ENCODE measurements at places on chromosomes 11 and 22.

DNA sequence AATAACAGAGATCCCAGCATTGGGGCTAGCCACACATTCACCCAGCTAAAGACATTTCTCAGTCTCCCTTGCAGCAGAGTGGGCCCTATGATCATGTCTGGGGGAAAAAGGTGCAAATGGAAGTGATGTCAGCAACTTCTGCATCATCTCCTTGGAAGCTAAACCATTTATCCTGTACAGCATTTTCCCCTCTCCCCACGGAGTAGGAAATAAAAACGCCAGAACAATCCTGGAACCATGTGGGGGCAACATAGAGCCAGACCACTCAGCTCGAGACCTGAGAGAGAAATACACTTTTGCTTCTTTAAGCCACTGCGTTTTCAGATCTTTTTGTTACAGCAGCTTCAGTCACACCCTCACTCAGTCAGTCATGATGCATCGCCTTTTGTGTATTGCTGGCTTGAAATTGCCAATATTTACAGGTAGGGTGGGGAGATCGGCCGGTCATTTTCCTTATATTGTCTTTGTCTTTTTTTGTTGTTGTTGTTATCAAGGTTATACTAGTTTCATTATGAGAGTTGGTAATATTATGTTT is 9.1 kb upstream of the RAC2 start:
- peak; percentile 53 for DNase-seq

GRCh38 chr22:47919001-47919441 is 1156.6 kb downstream of the TBC1D22A start:
- DNase-seq: no peak

DNA sequence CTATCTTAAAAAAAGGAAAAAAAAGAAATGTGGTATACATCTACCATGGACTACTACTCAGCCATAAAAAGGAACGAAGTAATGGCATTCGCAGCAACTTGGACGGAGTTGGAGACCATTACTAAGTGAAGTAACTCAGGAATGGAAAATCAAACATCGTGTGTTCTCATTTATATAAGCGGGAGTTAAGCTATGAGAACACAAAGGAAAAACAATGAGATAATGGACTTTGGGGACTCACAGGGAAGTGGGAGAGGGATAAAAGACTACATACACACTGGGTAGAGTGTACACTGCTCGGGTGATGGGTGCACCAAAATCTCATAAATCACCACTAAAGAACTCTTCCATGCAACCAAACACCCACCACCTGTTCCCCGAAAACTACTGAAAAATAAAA is 11.8 kb downstream of the RAB6A start:
- DNase-seq: no peak

GRCh38 chr11:11724994-11725393 is 103.2 kb upstream of the GALNT18 start:
- DNase-seq: no peak

DNA sequence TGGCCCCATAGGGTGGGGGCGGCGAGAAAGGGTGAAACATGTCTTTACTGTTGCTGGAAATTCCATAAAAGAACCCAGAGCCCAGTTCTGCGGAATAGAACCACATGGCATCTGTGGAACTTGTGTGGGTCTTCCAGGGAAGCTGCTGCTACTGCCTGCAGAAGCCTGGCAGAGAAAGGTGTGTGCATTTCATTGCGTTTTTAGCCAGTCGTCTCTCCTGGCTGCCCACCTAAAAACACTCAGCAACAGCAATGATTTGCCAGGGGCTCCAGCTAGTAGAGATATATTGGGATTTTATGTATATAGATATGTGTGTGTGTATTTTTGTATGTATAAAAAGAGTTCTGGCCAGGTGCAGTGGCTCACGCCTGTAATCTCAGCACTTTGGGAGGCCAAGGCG is 127.2 kb upstream of the TBCEL start:
- DNase-seq: no peak

- peak; percentile 52 for DNase-seq
Measured at GRCh38 chr22:31818481-31819392, 64.9 kb downstream of the DEPDC5 start.

- no peak for DNase-seq
Measured at GRCh38 chr11:15562230-15562629, 447.5 kb downstream of the INSC start.

GRCh38 chr11:117669062-117669461 is 128.0 kb downstream of the DSCAML1 start:
- no peak for DNase-seq

GRCh38 chr11:119218141-119218878 is 12.2 kb downstream of the CBL start:
- peak; percentile 97 for DNase-seq

DNA sequence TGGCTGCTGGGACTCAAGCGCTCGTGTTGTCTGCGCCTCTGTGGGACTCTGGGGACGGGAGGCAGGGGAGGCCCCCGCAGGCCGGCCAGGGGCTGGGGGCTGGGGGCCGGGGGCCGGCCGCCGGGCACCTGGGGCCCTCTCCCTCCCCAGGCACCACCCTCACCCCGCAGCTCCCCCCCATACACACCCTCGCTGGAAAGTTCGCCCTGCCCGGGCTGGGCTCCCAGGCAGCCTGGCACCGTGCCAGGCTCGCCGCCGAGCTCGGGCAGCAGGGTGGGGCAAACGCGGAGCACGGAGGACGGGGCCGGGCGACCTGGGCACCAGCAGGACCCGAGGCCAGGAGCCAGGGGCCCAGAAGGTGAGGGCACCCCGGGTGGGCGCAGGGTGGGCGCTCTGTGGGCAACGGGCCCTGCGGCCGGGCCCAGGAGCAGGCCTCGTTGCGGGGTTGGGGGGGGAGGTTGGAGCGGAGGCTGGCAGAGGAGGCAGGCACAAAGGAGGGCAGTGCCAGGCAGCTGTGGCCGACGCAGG is 76.7 kb upstream of the WNT7B start:
- no peak for DNase-seq

DNA sequence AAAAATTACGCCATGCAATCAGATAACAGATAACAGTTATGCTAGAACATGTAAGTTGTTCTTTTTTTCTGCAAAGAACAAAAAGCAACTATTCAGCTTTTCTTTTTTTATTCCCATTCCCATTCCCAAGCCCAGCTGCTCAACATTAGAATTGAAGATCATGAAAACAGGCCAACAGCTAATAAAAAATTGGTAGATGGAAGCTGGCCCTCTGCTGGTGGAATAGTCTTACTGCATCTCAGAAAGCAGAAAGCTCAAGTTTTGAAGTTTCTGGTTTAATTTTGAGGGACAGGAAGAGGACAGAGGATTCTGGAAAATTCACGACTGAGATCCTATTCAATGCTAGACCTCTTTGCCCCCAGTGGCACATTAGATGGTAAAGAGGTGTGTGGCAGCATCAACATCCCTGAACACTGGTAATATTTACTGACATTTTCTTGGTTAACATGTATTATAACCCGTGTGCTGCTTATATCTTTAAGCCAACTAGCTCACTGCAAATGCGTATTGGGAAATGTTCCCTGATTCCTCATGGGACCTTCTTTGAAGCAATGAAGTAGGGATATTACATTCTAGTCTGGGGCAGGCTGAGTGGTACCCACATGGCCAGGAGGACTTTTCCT is 591.2 kb downstream of the OPCML start:
- peak; percentile 56 for DNase-seq

- no peak for DNase-seq
Measured at GRCh38 chr11:78270971-78271370, 82.3 kb downstream of the USP35 start.

GRCh38 chr11:6505577-6506240 is 8.6 kb downstream of the DNHD1 start:
- peak; percentile 63 for DNase-seq

DNA sequence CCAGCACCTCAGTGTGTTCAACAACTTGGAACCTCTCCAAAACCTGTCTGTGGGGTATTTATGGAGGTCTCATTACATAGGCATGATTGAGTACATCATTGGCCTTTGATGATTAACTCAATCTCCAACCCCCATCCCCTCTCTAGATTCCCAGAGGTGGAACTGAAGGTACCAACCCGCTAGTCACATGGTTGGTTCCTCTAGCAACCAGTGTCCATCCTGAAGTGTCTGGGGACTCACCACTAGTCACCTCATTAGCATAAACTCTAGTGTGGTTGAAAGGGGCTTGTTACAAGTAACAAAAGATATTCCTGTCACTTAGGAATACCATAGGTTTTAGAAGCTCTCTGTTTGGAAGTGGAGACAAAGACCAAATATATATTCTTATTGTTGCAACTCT is 40.3 kb downstream of the SIK2 start:
- DNase-seq: no peak

GRCh38 chr11:462107-462890 is 12.2 kb downstream of the PTDSS2 start:
- no peak for DNase-seq

DNA sequence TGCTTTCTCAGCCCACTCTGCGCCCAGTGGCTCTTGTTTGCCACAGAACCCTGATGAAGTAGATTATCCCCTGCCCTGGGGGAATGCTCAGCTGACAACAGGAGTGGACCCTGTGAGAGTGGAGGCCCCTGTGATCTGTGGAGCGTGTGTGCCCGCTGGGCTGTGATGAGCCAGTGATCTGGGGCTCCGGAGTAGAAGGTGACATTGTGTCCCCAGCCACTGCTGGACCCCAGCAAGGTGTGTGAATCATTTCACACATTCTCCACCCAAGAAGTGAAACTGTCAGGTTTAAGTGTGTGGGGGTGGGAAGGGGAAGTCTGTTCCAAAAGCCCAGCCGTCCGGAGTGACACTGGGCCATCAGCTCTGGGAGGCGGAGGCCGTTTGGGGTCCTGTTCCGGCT is 33.1 kb upstream of the GRAMD4 start:
- no peak for DNase-seq

DNA sequence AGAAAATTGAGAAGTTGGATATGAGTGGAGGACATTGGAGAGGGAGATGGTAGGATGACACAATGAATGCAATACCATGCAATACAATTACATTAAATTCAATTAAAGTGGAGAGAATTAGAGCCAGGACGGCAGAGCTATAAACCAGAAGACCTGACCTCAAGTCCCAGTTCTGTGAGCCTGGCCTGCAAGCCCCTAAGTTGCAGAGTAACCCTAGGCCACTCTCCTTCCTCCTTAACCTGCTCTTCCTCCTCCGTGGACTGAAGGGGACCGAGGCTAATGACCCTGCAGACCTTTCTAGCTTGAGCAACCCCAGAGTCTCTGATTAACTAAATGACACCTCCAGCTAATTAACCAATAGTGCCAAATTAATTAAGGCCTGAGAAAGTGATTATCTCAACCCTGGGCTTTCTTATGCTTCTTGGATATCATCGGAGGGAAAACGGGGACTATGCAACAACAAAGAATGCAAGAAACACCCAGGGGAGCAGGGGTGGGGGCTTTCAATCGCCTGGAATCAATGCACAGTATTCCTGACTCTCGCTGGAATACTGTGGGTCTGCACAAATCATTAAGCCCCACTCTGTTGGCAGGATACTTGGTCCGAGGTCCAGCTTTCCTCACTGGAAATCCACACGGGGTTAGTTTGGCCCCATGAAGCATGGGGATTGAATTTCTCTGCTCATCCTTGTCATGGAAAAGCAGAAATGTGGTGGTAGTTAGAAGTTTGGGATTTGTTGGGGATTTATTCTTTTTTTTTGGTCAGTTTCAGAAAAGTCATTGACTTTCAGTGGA is 548.3 kb downstream of the MN1 start:
- DNase-seq: no peak

GRCh38 chr22:22959147-22959827 is 71.7 kb downstream of the IGLL5 start:
- DNase-seq: peak; percentile 64

DNA sequence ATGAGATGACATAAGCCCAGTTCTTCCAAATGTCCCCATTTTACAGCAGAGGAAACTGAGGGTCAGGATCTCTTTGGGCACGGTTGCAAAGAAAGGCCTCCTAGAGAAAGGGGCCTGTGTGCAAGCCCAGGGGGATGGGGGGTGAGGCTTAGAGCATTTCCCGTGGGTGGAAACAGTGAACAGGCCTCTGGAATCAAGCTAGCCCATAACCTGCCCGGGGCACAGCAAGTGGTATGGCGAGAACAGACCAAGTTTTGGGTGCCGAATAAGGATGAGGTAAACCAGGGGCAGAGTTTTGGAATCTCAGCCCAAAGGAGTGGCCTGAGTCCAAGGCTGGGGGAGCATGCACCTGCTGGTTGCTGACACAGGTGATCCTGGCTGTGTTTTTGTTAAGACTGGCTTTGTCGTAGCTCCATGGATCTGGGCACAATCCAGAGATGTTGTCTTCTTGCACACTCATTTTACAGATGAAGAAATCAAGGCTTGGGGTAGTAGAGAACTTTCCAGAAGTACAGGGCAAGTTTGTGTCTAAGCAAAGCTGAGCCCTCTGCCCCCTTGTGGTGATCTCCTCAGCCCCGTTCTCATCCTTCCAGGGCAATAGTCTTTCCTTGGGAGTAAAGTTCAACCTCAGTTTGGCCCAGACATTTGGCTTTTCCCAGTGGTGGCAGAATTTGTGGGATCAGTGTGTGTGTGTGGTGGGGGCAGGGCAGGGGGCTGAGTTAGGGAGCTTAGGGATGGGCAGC is 53.5 kb upstream of the MYEOV start:
- DNase-seq: no peak

- no peak for DNase-seq
Measured at GRCh38 chr22:27250886-27251285, 550.7 kb downstream of the MN1 start.

Measured in fibroblast of upper back skin (primary cell).